ENCODE measurements at places on chromosomes 11 and 22.

DNA sequence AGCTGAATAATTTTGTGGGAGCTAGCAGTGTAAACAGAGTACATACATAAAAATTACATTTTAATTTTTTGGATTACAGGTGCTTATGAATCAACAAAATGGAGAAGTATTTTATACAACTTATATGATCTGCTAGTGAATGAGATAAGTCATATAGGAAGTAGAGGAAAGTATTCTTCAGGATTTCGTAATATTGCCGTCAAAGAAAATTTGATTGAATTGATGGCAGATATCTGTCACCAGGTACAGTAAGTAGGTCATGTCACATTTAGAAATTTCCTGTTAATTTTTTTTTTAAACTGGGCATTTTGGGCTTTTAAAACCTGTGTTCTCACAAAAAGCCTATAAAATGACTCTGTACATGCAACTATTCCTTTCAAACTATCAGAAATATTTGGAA is 24.0 kb downstream of the ATM start:
- DNase-seq, result no peak

GRCh38 chr22:19806213-19807160 is 45.9 kb downstream of the TBX1 start:
- DNase-seq, result no peak

DNA sequence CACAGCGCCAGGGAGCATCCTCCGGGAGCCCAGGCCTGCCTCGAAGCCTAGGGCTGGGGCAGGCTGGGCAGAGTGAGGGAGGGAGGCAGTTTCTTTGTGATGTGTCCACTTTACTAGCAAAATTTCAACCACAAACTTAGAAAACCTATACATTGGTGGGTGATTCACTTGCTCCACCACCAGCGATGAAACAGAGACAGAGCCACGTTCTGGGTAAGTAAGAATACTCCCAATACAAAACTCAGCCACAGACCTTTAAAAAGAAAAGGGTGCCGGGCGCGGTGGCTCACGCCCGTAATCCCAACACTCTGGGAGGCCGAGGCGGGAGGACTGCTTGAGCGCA is 22.3 kb downstream of the CDKN1C start:
- DNase-seq, result no peak

DNA sequence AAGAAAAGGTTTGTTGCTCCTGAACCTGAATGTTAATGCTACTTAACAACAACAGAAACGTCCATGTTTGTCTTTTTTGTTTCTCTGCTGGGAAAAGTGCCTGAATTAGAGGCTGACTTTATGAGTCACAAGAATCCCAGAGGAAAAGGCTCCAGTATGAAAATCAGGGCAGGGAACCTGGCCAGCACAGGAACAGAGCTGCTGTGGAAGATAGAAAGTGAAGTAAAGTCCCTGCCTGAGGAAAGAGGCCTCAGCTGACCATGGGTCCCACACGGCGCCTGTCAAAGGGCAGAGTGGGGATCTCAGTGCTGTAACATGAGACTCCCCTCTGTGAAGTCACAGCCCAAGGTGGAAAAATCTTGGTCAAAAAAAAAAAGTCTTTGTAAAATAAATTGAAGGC is 632.3 kb upstream of the CCDC90B start:
- DNase-seq, result no peak

DNA sequence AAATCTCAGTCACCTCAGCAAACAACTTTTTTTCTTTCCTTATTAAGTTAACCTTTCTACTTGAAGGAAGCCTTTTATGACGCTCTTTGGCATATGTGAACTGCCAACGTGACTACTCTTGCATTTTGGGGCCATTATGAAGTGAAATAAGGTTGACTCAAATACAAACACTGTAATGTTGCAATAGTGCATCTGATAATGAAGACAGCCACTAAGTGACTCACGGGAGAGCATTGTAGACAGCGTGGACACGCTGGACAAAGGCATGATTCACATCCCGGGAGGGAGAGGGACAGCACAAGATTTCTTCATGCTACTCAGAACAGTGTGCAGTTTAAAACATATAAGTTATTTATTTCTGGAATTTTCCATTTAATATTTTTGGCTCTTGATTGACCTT is 560.8 kb downstream of the ETS1 start:
- DNase-seq, result no peak

- no peak for DNase-seq
Observed at GRCh38 chr22:23219822-23220484, 39.6 kb downstream of the BCR start.

GRCh38 chr11:126102436-126102981 is 39.8 kb upstream of the CDON start:
- DNase-seq, result no peak

- no peak for DNase-seq
Observed at GRCh38 chr11:87894961-87895360, 280.3 kb downstream of the RAB38 start.

GRCh38 chr11:126951465-126951864 is 49.1 kb downstream of the KIRREL3 start:
- DNase-seq, result no peak

GRCh38 chr11:102147015-102147414 is 36.8 kb downstream of the YAP1 start:
- DNase-seq, result no peak

GRCh38 chr11:45451766-45452440 is 165.8 kb upstream of the SYT13 start:
- no peak for DNase-seq

- DNase-seq, result no peak
Observed at GRCh38 chr11:44525473-44526252, 39.8 kb upstream of the CD82 start.

- DNase-seq, result no peak
Observed at GRCh38 chr11:76698321-76699043, 27.9 kb upstream of the LRRC32 start.

All from naive thymus-derived CD8-positive, alpha-beta T cell (primary cell).